NB4 (cell line): ENCODE measurements at places on chromosomes 3 and 15.

DNA sequence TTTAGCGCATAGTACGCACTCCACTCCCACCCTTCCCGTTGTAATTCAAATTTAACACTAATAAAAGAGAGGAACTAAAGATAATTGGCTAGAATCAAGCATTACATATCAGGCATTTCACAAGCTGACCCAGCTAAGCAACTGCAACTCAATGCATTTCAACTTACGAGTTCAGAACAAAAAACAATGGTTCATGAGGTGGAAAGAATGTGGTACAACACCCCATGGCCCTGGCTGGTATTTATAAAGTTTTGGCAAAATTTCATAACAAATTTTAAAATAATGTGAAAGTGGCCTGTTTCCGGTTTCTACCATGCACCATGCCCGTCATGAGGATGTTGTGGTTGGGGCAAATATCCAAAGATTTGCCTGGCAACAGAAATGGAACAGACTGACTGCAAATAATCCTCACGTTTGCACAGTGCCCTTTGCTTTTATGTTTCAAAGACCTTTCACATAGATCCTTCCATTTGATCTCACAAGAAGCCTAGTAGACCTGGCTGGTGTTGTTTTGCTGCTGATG lies 455.3 kb upstream of the NR2F2 start:
- DNase-seq: no peak

DNA sequence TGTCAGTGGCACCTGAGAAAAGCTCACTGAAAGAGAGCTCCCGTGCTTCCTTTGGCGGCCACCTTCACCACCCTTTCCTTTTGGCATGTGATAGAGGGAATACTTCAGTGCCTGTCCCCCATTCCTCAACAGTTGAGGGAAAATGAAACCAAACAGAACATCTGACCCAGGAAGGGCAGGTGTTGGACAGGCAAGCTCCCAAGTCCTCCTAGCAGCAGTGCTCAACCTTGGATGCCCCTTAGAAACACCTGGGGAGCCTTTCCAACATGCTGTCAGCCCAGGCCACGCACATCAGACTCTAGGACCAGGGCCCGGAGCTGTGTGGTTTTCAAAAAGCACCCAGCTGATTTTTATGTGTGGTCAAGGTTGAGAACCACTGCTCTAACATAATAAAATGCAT lies 22.4 kb downstream of the LDHAL6B start:
- no peak for DNase-seq

- DNase-seq: no peak
These were observed 249.4 kb upstream of the PDZRN3 start for GRCh38 chr3:73874161-73874560.

DNA sequence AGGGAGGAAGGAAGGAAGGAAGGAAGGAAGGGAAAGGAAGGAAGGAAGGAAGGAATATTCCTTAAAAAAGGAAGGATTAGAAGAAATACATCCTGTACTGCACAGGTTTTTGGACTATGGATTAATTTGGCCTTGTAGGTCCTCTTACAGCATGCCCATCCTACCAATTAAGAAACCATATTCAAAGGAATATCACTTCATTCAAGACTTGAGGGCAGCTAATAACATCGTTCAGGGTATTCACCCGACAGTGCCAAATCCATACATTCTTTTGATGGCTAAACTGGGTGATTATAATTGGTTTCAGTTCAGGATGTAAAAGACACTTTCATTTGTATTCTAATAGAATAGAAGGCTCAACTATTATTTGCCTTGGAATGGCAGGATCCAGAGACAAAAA lies 410.3 kb downstream of the PLOD2 start:
- no peak for DNase-seq

GRCh38 chr3:46634856-46635255 lies 22.5 kb downstream of the FAM240A start:
- no peak for DNase-seq
